ENCODE measurements at places on chromosomes 16 and 17.
A peak's percentile ranks its signal among the peaks of the same experiment; 100 is the strongest.

DNA sequence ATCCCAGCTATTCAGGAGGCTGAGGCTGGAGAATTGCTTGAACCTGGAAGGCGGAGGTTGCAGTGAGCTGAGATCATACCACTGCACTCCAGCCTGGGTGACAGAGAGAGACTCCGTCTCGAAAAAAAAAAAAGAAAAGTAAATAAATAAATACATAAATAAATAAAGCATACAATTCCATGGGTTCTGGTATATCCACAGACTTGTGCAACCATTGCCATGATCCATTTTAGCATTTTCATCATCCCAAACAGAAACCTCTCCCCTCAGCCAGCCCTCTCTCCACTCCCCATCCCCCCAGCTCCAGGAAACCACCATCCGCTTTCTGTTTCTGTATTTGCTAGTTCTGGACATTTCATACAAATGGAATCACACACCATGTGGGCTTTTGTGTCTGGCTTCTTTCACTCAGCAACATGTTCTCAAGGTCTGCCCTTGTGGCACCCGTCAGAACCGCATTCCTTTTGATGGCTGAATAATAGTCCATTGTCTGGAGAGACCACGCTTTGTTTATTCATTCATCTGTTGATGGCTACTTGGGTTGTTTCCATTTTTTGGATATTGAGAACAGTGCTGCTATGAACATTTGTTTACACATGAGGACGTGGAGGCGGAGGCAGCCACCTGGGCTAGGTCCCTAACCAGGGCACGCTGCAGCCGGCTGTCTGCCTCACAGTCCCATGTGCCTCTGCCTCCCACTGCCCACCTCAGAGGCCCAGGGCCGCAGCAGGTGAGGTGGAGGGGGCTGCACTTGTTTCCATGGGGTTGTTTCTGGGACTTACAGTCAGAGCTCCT, 76.2 kb downstream of the NT5M start:
- DNase-seq: no peak

DNA sequence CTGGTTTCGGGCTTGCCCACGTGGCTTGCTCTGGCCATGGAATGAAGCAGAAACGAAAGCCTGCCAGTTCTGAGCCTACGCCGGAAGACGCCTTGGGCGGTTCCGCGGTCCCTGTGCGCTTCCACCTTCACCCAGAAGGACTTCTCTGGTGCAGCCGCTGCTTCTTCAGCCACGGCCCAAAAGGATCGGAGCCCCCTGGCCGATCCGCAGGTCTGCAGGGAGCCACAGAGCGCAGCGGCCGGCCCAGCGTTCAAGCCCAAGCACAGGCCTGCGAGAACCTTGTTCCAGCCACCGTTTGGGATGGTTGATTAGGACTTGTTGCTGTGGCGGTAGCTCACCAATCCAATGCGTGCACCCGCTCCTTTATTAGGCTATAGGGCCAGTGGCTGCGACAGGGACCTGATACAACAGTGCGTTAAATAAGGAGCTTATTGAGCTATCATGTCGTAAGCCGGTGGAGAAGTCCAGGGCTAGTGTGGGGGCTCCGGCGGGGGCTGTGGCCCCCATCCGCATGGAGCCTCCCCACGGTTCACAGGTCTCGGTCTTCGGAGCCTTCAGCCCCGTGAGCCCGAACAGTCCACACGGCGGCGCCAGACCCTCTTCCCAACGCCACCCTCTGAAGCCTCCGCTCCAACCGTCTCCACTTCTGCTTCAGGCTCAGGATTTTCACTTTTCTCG, 10.2 kb upstream of the MPP2 start:
- peak; percentile 30 for DNase-seq

DNA sequence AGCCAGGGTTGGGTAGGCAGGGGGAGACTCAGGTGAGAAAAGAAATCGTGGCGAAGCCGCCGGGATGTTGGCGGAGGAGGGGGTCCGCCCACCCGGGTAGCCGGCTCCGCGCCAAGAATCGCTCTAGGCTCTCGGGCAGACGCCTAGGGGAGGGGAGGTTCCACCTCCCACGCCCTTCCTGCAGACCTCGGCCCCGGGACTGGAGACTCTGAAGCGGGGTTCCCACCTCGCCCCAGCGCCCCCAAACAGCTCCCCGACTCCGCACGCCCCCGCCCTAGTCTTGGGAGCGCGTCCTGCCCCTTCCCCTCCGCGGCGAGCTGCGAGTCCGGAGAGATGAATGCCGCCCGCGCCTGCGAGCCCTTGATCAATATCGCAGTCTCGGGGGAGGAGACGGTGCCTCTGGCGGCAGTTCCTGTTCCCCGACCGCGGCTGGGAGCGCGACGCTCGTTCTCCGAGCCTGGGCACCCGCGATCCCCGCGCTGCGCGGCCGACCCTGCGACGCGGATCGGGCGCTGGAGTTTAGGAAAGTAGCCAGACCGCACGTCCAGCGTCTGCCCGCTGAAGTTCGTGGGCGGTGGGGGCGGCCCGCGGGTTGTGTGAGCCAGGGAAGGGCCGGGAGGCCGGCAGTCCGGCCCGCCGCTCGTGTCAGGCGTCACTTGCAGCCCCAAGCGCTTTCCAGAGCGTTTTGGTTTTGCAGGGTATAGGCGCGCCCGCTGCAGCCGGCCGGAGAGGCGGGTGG, 790 bp downstream of the CRHR1 start:
- DNase-seq: peak; percentile 21

GRCh38 chr17:27575912-27576252, 55.1 kb upstream of the LGALS9 start:
- no peak for DNase-seq

DNA sequence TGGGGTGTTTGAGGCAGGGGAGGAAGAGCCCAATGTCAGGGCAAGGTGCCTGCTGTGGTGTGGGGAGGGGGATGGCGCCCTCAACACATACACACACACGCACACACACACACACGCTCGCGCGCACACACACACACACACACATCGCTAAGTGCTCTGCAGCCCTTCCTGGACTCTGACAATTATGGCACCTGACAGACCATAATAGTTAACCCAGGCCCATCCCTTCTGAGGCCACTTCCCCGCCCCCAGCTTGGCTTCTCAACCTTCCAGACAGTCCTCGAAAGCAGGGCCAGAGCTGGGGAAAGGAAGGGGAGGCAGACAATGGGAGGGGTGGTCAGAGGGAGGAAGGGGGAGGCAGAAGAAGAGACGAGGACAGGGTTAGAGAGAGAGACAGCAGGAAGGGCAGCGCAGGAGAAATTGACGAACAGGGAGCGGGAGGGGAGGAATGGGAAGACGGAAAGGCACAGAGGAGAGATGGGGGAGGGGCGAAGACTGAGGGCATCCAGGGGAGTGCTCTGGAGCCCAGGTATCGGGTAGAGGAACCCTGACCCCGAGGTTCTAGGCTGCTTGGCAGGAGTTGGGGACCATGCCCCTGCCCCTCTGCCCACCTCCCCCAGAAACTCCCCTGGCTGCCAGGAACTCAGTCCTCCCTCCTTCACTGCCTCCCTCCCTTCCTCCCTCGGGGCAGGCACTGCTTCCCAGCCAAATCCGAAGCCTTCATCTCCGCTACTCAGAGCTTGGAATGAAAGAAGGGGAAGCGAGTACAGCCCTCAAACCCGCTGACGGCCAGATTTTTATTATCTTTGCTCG, 4.0 kb downstream of the SRCIN1 start:
- no peak for DNase-seq

DNA sequence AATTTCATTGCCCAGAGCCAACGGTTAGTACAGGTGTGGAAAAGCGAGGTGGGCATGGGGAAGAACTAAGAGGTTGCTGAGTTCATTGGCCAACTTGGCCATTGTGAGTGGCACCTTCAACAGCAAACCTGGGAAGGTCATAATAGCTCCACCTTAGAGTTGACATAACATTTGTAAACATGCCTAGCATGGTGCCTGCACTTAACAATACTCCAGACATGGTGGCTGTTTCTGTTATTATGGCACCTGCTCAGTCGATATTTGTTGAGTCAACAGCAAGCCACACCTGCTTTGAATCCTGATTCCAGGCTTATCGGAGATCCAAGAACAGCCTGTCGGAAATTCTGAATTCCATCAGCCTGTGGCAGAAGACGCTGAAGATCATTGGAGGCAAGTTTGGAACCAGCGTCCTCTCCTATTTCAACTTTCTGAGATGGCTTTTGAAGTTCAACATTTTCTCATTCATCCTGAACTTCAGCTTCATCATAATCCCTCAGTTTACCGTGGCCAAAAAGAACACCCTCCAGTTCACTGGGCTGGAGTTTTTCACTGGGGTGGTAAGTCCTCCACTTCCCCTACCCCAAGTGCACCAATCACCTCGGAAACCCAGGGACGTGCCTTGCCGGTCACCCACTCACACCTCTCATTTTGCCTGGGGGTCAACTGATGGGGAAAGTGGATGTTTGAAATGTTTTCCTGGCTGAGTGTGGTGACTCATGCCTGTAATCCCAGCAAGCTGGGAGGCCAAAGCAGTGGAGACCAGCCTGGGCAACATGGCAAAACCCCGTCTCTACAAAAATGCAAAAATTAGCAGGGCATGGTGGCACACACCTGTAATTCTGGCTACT, 46.0 kb downstream of the TMC5 start:
- DNase-seq: no peak

DNA sequence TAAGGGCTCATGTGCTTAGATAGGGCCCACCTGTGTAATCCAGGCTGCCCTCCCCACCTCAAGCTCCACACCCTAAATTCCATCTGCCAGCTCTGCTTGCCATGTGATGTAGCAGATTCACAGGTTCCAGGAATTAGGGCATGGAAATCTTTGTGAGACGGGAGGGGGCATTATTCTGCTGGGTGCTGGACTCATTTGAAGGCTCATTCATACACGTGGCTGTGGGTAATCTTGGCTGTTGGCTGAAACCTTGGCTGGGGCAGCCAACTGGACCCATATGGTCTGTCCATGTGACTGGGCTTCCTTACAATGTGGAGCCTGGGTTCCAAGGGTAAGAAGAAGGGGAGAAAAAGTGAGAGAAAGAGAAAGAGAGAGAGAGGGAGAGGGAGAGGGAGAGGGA, 115.1 kb downstream of the CYLD start:
- no peak for DNase-seq

DNA sequence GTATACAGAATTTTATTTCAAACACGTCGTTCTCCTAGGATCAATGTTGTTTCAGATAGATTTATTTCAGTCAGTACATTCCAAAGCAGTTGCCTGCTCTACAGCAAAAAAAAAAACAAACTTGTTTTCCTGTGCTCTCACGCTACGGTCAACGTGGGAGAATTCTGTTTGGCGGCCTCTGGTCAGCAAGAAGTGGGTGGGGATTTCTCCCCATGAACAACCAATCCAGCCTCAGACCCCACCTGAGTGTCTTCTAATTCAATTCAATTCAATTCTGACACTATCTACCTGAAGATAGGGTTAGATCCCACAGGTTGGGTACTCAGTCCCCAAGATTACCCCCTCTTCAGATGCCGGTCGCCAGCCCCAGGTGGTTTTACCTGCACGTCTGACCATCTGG, 22.1 kb downstream of the C17orf58 start:
- DNase-seq: no peak
